ENCODE measurements at places on chromosomes 1 and 21. TPM values are rescaled to one million over a fixed set of nuclear protein-coding genes. Genes with fewer than 3 reads are reported as not detected.

The GUCA2B gene
- total RNA-seq: not detected

The LCE1E gene
- total RNA-seq: not detected

The TGFB2 gene
- total RNA-seq: 1.5 TPM

The C1orf185 gene
- total RNA-seq: not detected

The HNRNPCL4 gene
- total RNA-seq: not detected

The MARK1 gene
- total RNA-seq: 13.7 TPM

The CELA3B gene
- total RNA-seq: not detected
